ENCODE measurements at places on chromosomes 2 and 18.

DNA sequence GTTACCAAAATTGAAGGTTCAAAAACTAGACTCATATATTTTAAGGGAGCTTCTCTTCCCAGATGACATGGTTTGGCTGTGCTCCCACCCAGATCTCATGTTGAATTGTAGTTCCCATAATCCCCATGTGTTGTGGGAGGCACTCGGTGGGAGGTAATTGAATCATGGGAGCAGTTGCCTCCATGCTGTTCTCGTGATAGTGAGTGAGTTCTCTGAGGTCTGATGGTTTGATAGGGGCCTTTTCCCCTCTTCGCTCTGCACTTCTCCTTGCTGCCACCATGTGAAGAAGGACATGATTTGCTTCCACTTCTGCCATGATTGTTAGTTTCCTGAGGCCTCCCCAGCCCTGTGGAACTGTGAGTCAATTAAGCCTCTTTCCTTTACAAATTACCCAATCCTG lies 140.1 kb downstream of the MAIP1 start:
- no peak for DNase-seq

DNA sequence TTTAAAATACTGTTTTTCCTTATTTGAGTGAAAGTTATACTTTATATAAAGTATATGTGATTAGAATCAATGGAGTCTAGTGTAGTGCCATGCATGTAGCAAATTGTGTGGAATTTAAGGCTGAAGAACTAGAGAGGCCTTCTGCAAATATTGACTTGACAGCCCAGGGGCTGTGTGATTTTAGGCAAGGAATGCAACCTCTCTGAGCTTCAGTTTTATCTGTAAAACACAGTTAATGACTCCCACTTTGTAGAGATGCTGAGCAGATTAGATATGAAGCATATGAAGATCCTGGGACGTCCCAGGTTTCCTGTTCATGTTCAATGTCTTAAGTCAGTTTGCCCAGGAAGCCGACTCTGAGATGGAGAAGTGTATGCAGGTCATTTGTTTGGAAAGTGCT lies 83.4 kb upstream of the LTBP1 start:
- no peak for DNase-seq

DNA sequence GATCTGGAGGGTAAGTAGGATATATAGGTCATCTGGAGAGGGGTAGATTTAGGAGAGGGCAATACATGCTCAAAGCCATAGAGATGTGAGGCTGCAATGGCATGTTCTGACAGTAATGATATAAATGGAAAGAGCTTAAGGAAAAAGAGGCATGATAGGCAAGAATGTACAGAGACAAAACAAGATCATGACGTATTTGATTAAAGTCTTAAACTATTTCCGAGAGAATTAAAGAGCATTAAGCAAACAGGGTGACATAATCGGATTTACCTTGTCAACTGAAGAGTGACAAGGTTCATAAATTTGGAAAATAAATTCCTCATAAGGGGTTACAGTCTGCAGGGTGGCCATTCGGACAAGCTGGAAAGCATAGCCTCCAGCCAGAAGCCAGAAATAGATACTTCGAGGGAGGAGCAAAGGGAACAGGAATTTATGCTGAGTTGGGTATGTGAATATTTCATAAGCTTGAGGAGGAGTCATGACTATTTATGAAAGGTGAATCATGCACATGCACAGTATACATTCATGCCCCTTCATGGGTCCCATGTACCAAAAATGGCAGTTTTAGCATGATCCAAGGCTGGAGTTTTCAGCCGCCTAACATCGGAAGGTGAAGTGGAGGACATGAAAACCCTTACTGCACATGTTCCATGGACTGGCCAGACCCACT lies 396.2 kb upstream of the VWC2L start:
- no peak for DNase-seq

DNA sequence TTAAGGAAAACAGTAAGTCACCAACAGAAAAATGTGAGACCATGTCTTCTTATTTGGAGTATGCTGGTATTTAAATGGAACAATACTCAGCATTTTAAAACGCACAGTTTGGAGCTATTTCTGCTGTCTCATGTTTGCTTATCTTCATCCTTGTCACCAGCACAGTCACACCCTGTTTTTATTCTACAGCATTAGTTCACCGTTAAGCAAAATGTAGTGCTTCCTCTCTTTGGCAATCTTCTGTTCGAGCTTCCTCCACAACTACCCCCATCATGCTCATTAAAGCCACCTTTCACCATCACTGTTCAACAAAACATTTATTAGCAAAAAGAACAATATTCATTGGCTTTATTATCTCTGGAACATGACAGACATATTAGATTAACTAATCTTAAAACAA lies 64.0 kb downstream of the SLC40A1 start:
- no peak for DNase-seq

GRCh38 chr18:49814147-49814499 lies 790 bp upstream of the ACAA2 start:
- peak; percentile 65 for DNase-seq

DNA sequence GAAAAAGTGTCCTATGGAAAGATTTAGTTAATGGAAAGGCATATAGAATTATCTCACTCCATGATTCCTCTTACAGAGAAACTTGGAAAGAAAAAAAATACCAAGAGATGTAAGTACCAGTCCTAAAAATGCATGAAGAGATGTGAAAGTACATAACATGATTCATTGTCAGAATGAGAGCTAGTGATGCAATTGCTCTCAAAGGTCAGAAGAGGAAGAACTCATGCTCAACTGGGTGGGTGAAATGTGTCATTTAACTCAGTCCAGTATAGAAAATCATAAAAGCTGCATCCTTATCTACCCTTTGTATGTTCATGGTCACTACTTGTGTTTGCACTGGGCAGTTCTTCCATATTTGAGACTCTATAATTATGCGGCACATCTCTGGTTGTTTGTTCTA lies 300.0 kb upstream of the PIK3C3 start:
- peak; percentile 49 for DNase-seq

- DNase-seq, result peak; percentile 80
Measured at GRCh38 chr2:9613291-9613690, 17.5 kb downstream of the YWHAQ start.

DNA sequence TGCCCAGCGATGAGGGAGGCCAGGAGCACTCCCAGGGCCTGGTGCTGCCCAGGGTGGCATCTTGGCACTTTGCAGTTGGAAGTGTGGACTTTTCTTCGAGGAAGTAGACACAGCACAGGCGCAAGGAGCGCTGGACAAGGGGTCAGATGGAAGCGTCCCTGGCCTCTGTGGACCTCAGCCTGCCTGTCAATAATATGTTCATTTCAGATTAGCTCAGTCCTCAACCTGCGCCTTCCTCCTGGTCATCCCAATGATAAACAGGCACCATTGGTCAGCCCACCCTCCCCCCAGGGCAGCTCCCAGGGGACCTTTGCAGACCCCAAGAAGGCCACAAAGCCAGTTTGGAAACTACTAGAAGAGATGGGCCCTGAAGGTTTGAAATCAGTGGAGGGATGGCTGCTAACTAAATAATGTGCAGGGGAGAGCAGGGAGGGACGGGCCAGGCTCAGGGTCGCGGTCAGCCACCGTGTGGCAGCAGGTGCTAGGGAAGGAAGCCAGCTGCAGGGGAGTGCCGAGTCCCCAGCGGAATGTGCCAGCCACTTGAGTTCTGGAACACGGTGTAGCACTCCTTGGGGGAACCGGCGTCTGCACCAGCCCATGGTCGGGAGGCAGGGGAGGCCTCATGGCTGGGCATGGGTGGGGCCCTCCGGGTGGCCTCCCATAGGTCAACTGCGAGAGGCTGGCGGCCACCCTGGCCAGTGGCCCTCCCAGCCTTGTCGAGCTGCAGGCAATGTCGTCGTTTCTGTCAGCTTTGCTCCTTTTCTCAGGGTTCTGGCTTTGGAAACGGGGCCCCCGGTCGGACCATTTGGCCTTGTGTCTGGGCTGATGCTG lies 59.9 kb downstream of the ADI1 start:
- DNase-seq, result no peak

DNA sequence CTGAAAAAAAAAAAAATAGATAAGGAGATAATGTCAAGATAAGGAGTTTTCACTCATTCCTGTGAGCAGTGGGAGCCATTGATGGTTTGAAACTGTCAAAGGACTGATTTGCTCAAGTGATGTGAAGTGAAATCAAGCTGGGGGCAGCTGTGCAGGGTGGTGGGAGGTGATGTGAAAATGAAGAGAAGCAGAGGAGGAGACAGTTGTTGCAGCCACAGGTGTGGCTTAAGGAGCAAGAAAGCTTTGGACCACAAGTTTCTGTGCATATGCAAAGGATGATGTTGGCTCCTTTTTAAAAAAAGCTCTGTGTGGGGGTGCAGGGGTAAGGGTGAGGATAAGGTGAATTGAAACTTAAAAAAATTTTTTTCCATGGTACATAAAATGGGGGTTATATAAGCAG lies 8.3 kb downstream of the EFR3B start:
- no peak for DNase-seq

DNA sequence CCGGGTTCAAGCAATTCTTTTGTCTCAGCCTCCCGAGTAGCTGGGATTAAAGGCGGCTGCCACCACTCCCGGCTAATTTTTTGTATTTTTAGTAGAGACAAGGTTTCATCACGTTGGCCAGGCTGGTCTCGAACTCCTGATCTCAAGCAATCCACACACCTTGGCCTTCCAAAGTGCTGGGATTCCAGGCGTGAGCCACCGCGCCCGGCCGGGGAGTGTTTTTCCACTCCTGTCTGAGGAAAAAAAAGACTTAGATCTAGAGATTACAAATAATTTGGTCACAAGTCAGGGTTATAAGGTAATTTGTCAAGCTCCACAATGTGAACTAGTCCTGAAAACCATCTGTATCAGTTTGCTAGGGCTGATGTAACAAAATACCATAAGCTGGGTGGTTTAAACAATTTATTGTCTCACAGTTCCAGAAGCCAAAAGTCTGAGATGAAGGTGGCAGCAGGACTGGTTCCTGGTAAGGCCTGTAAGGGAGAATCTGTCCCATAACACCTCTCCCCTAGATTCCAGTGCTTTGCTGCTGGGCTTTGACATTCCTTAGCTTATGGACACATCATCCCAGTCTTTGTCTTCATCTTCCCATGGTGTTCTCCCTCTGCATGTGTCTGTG lies 40.7 kb upstream of the SP3 start:
- DNase-seq, result no peak

GRCh38 chr2:159136391-159136790 lies 150.1 kb downstream of the WDSUB1 start:
- DNase-seq, result no peak

- DNase-seq, result peak; percentile 90
Measured at GRCh38 chr2:237434866-237435311, 20.9 kb upstream of the COL6A3 start.

- DNase-seq, result no peak
Measured at GRCh38 chr2:238642973-238643372, 204.9 kb upstream of the TWIST2 start.

- no peak for DNase-seq
Measured at GRCh38 chr2:128491692-128492244, 173.1 kb upstream of the HS6ST1 start.

- no peak for DNase-seq
Measured at GRCh38 chr2:130915149-130915548, 78.4 kb downstream of the ARHGEF4 start.

- no peak for DNase-seq
Measured at GRCh38 chr2:134336352-134336751, 82.5 kb downstream of the MGAT5 start.

- no peak for DNase-seq
Measured at GRCh38 chr2:71601136-71602114, 148.1 kb downstream of the DYSF start.

DNA sequence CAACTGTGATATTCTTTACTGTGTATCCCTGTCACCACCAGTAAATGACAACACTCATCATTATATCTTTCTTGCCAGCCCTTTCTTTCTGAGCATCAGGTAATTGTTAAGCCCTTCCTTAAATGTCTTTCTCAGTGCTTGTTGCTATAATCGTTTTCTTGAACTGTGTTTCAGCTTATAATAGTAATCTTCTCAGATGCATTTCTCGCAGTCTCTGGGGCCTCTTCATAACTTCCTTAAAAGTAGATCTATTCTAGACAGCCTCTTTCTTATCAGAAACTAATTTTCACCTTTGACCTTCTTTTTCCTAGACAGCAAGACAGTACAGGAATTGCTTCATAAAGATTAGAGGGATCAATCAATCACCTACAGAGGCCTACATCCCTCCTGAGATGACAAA lies 648.1 kb downstream of the CPS1 start:
- no peak for DNase-seq

DNA sequence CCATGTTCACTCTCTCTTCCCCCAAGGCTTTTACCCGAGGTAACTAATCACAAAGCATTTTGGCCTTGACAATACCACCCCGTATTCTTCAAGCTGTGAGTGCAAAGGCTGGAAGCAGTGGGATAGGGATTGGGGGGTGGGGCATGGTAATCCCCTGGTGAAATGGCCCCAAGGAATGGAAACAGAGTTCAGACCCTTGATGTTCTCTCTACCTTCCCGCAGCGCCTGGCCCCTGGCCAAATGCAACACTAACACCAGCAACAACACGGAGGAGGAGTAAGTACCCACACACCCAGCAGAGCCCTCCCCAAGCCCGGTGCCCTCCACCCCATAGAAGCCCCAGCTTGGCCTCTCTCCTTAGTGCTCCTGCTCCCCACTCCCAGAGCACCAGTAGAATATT lies 36.9 kb downstream of the CNGA3 start:
- no peak for DNase-seq

DNA sequence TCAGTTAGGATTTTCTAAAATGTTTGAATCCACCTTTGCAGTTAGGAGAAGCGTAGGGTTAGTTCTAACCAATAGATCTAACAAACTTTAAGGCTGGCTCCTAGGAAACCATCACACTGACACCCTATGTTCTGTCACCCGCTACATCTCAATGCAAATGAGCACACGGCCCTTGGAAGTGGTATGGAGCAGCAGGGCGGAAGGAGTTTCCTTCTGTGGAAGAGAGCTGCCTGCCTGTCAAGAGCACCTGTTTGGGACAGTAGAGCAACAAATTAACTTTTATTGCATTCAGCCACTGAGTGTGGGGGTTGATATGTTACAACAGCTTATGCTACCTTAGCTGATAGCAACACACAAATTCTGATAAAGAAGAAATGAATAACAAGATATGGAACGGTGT lies 306.9 kb upstream of the RAB6C start:
- no peak for DNase-seq

DNA sequence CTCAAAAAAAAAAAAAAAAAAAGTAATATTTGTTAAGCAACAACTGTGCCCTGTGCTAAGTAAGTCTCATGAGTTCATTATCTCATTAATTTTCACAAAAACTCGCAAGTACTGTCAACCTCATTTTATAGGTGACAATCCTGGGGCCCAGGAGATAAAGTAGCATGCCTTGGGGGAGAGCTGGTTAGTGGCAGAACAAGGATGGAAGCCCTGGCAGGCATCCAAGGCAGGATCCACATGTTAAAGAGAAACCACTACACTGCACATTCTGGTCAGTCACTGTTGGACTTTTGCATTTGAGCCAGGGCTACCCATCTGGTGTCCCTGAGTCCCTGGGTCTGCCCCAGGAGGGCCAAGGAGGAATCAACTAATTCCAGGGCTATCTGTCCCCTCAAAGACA lies 54.6 kb downstream of the ZFP36L2 start:
- peak; percentile 66 for DNase-seq

GRCh38 chr2:109270505-109271312 lies 141.7 kb downstream of the SH3RF3 start:
- no peak for DNase-seq

- peak; percentile 85 for DNase-seq
Measured at GRCh38 chr2:102122115-102122514, 20.4 kb upstream of the IL1R1 start.

Measured in fibroblast of pulmonary artery (primary cell).